ENCODE measurements at places on chromosomes 7 and 10.

GRCh38 chr7:20395511-20395910 lies 64.8 kb downstream of the ITGB8 start:
- no peak for DNase-seq

GRCh38 chr7:151448261-151449252 lies 8.6 kb upstream of the CRYGN start:
- peak; percentile 63 for DNase-seq

GRCh38 chr7:143046426-143046851 lies 5.7 kb upstream of the OR6V1 start:
- no peak for DNase-seq

DNA sequence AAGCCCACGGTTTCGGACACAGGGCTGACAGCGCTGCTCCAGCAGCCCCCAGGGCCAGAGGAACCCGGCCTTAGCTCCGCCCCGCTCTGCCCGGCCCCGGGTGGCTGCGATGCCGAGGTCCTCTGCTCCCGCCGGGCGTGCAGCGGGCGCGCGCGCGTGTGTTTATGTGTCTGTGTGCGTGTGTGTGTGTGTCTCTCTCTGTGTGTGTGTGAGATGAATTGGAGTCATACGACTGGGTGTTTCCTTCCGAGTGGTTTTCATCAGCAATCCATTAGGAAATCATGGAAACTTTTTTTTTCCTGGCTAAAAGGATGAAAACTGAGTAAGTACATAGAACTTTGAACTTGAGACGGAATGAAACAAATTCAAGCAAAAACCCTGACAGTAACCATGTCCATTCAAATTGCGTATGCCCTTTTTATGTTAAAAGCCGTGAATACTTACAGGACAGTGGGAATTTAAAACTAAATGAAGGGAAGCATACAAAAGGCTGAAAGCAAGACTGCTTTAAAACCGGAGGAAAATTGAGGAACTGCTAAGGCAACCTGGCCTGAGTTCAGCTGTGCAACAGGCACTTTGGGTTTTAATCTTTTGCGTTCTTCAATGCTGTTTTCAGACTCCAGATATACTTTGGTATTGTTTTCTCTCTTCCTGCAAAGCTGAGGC lies at the start of gene CPED1:
Gene CPED1, plus strand, starts transcription at position 121 of the 666 bp plus-strand sequence. CDS start 911 bp downstream, outside the sequence.
- DNase-seq: peak; percentile 29

DNA sequence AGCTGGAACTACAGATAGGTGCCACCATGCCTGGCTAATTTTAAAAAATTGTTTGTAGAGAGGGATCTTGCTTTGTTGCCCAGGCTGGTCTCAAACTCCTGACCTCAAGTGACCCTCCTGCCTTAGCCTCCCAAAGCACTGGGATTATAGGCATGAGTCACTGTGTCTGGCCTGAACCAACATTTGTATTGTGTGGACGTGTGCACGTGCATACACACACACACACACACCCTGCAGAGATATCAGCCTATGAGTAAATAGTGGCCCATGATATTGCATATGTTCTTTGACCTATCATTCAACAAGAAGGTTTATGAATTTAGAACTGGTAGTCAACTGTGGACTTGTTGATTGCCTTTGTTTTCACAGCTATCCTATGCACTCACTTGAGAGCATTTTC lies 161.6 kb downstream of the BAMBI start:
- no peak for DNase-seq

- DNase-seq: no peak
These were observed 19.6 kb upstream of the GTPBP4 start for GRCh38 chr10:968546-969199.

- no peak for DNase-seq
These were observed 75.0 kb downstream of the C10orf105 start for GRCh38 chr10:71644307-71645180.

DNA sequence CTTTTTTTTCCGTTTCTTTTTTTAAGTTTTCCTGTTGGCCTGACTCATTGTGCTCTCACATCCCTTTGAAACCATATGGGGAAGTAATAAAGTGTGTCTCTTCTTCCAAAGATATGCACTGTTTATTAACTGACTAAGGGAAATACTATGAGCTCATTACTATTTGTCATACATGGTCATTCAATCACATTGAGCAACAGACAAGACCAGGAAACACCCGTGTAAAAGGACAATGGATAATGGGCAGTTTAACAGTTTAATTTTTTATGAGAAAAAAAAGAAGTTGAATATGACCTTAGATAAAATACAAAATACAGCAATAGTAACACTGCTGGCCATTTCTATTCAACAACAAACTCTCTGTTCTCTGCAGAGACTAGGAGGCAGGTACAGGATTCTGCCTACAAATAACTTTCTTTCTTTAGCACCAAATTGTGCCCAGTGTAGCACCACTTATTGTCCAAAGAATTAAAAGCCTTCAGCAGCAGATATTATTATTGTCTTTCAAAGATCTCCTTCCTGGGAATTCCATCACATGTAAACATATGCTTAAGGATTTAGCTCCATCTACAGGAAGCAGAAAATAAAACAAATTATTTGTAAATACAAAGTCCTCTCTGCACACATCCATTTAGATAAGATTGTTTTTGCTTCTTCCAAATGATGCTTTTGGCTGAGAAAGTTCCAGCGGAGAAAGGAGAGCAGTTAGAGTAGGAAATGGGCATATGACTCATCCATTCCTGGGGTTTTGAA lies 55.0 kb upstream of the AKR1E2 start:
- DNase-seq: no peak

DNA sequence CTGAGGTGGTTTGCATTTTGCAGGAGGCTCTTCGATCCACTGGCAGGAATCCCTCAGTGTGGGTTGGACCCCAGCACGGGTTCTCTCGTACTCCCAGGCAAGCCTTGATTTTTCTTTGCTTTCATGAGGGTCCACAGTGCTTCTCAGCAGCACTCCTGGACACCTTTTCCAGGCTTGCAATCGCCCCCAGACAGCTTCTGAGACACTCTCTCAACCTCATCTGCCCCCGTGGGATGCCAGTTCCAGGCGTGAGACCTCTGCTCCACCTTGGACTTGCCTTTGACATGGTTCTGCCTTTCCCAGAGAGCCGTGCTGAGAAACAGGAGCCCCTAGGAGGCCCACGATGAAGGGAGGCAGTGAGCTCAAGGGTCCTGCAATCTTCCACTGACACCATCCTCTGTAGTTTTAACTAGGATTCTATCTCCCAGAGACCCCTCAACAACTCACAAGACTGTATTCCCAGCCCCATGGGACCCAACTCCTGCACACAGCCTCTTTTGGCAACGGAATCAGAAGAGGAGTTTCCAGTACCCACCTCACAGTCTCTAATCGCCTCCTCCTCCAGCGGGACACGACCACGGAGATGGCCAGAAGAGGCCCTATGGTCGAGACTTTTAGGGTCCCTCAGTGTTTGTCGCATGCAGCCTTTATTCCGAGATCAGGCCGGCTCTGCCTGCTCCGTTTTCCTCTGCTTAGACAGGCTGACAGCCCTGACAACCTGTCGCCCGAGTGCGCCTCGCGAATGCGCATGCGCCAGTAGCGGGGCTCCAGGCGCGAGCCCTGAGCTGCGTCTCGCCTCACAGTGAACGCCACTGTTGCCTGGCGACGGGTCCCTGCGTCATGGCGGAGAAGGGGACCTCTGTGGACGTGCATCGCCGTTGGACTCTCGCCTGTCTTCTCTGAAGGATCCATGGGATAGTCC lies 26.0 kb upstream of the ZNF273 start:
- no peak for DNase-seq

- peak; percentile 52 for DNase-seq
These were observed 17.5 kb downstream of the ATP6V1F start for GRCh38 chr7:128879939-128880746.

- DNase-seq: no peak
These were observed 739.9 kb downstream of the REEP3 start for GRCh38 chr10:64261092-64261491.

- no peak for DNase-seq
These were observed 114.1 kb upstream of the CARD11 start for GRCh38 chr7:3157566-3158287.

- no peak for DNase-seq
These were observed 36.8 kb downstream of the RGS10 start for GRCh38 chr10:119505588-119506315.

GRCh38 chr7:123209786-123210185 lies 10.0 kb upstream of the SLC13A1 start:
- DNase-seq: no peak

DNA sequence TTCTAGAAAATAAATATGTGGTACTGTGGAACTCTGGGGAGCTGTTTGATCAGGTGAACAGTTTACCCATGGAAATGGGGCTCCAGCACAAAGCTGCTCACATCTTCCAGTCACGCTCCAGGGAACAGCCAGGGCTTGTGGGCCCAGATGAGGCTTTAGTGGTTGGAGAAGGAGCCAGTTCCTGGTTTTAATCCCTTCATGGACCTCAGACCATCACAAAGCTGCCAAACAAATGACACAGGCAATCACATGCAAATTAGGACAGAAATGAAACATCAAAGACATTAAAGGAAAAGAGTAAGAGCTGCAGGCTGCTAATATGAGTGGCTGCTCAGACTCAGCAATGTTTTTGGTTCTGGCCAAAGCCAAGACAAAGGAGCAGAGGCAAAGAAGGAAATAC lies 2.2 kb upstream of the ATP6V0E2 start:
- no peak for DNase-seq

Data from progenitor cell of endocrine pancreas (in vitro differentiated cells).